Muscle of leg (tissue), 16 donors: ENCODE measurements at places on chromosomes 7 and 10. TPM values are rescaled to one million over a fixed set of nuclear protein-coding genes. Genes with fewer than 3 reads are reported as not detected.

DNA sequence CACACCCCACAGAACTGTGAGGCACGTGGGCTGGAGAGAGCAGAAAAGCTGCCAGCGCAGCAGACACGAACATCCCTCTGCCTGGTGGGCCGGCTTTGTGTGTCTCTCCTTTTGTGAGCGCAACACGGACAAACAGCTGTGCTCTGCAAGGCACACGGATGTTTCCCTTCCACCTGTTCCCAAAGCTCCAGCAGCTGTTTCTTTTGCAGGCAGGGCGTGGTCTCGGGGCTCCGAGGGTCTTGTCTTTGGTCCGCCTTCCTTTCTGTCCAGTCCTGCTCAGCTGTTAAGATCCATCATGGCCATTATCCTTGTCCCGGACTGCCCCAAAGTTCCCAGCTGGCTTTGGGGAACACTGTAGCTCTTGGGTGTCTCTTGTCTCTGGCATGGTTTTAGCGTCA is 32.7 kb upstream of the SH2B2 start:
- H3K36me3 ChIP-seq, result peaks cover 6% of the 10 kb centered on the region
- peak overlapping the region; percentile 91 for H3K27ac ChIP-seq
- H3K4me3 ChIP-seq, result no peak overlapping the region

- peaks cover 15% of the 10 kb centered on the region for H3K4me1 ChIP-seq
- H3K36me3 ChIP-seq, result peaks cover 2% of the 10 kb centered on the region
- no peak overlapping the region for H3K27ac ChIP-seq
- peaks cover 5% of the 10 kb centered on the region for H3K27me3 ChIP-seq
- H3K4me3 ChIP-seq, result no peak overlapping the region
These were observed 24.8 kb downstream of the JCAD start for GRCh38 chr10:30034433-30035137.

GRCh38 chr10:35336921-35337823 is 863 bp downstream of the CCNY start:
- peaks cover 18% of the 10 kb centered on the region for H3K4me1 ChIP-seq
- no peaks in the 10 kb centered on the region for H3K27me3 ChIP-seq
- peaks cover 9% of the 10 kb centered on the region for H3K36me3 ChIP-seq
- peak; percentile 57 for DNase-seq
- H3K4me3 ChIP-seq, result peak overlapping the region; percentile 78
- peak overlapping the region; percentile 67 for H3K27ac ChIP-seq

GRCh38 chr10:48762064-48763042 is 77.7 kb downstream of the WDFY4 start:
- no peaks in the 10 kb centered on the region for H3K27me3 ChIP-seq
- H3K36me3 ChIP-seq, result no peaks in the 10 kb centered on the region
- no peak overlapping the region for H3K27ac ChIP-seq
- H3K4me1 ChIP-seq, result no peaks in the 10 kb centered on the region
- H3K4me3 ChIP-seq, result no peak overlapping the region

DNA sequence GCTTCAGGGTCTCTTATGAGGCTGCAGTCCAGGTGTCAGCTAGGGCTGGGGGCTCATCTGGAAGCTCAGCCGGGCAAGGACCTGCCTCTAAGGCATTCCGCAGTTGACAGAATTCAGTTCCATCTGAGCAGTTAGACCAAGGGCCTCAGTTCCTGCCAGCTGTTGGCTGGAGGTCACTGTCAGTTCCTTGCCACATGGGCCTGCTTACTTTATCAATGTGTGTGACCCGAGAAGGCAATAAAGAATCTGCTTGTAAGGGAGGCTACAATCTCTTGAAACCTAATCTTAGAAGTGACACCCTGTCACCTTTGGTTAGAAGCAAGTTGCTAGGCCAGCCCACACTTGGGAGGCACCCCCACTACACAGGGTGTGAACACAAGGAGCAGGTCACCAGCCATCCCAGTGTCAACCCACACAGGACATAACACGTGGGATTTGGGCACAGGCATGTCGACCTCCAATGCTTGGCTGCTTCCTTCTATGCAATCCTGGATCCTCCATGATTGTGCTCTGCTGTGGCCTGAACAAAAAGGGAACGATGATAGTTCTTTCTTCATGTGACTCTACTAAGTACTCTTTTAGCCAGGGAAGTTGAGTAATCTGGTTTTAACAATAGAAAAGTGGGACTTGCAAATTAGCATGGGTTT is 41.8 kb downstream of the MTURN start:
- peak; percentile 43 for DNase-seq
- H3K36me3 ChIP-seq, result no peaks in the 10 kb centered on the region
- H3K27me3 ChIP-seq, result no peaks in the 10 kb centered on the region
- H3K4me3 ChIP-seq, result no peak overlapping the region

DNA sequence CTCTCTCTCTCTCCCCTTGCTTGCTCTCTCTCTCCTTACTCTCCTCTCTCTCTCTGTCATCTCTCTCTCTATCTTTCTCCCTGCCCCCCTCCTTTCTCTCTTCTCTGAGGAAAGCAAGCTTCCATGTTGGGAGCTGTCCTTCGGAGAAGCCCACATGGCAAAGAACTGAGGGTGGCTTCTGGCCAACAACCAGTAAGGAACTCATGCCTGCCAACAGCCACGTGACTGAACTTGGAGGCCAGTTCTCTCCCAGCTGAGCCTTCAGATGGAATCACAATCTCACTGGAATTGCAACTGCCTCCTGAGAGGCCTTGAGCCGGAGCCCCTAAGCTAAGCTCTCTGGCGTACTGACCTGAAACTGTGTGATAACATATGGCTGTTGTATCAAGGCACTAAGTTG is 12.0 kb upstream of the DHTKD1 start:
- H3K4me3 ChIP-seq, result no peak overlapping the region
- no peak for DNase-seq
- H3K27ac ChIP-seq, result no peak overlapping the region
- H3K27me3 ChIP-seq, result no peaks in the 10 kb centered on the region
- H3K4me1 ChIP-seq, result no peaks in the 10 kb centered on the region
- no peaks in the 10 kb centered on the region for H3K36me3 ChIP-seq

- no peaks in the 10 kb centered on the region for H3K27me3 ChIP-seq
- no peaks in the 10 kb centered on the region for H3K36me3 ChIP-seq
- no peak overlapping the region for H3K27ac ChIP-seq
- DNase-seq, result no peak
- no peaks in the 10 kb centered on the region for H3K4me1 ChIP-seq
These were observed 353.2 kb downstream of the HGF start for GRCh38 chr7:81416659-81417058.

- H3K27ac ChIP-seq, result no peak overlapping the region
- peak; percentile 40 for DNase-seq
- no peaks in the 10 kb centered on the region for H3K36me3 ChIP-seq
- H3K4me3 ChIP-seq, result no peak overlapping the region
- no peaks in the 10 kb centered on the region for H3K4me1 ChIP-seq
- no peaks in the 10 kb centered on the region for H3K27me3 ChIP-seq
These were observed 55.5 kb upstream of the ODAD2 start for GRCh38 chr10:28054228-28054860.

GRCh38 chr7:6258440-6259182 is 13.8 kb downstream of the CYTH3 start:
- H3K4me3 ChIP-seq, result no peak overlapping the region
- no peaks in the 10 kb centered on the region for H3K36me3 ChIP-seq
- H3K27ac ChIP-seq, result peak overlapping the region; percentile 93
- no peaks in the 10 kb centered on the region for H3K27me3 ChIP-seq
- H3K4me1 ChIP-seq, result peaks cover 46% of the 10 kb centered on the region
- peak; percentile 98 for DNase-seq

DNA sequence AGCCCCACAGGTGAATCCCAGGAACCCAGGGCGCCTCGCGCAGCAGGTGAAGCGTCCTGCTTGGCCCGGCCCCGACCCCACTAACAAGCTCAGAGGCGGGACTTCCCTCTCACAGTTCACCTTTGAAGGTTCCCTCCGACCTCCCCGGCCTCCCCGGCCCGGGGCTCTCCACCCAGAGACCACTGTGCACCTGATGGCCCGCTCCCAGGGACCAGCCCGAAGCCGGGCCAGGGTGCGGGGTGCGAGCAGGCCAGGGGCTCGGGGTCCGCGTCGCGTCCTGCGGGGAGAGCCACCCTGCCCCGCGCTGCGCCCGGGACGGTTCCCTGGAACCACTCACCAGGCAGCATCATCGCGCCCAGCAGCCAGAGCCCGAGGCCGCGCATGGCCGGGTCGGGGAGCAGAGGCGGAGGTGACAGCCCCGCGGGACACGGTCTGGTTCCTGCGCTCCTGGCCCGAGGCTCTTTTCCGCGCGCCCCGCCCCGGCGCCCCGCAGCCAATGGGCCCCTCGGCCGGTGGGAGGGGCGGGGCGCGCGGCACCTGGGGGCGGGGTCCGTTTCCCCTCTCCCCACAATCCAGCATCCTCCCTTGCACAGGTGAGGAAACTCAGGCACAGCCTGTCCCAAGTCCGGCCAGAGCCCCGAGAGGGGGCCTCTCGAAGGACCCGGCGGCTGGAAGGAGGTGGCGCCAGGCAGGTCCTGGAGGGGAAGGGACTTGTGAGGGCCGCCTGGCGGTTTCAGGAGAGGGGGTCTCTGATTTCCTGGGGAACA is at the start of gene ADAM8:
Gene ADAM8, minus strand, starts transcription at position 434 of the 767 bp plus-strand sequence. Its CDS starts 51 bp downstream, at position 383.
- H3K27me3 ChIP-seq, result peaks cover 39% of the 10 kb centered on the region
- DNase-seq, result no peak
- no peak within 1 kb of the TSS for H3K4me3 ChIP-seq
- peaks cover 6% of the 10 kb centered on the region for H3K4me1 ChIP-seq
- peaks cover 23% of the 10 kb centered on the region for H3K36me3 ChIP-seq

DNA sequence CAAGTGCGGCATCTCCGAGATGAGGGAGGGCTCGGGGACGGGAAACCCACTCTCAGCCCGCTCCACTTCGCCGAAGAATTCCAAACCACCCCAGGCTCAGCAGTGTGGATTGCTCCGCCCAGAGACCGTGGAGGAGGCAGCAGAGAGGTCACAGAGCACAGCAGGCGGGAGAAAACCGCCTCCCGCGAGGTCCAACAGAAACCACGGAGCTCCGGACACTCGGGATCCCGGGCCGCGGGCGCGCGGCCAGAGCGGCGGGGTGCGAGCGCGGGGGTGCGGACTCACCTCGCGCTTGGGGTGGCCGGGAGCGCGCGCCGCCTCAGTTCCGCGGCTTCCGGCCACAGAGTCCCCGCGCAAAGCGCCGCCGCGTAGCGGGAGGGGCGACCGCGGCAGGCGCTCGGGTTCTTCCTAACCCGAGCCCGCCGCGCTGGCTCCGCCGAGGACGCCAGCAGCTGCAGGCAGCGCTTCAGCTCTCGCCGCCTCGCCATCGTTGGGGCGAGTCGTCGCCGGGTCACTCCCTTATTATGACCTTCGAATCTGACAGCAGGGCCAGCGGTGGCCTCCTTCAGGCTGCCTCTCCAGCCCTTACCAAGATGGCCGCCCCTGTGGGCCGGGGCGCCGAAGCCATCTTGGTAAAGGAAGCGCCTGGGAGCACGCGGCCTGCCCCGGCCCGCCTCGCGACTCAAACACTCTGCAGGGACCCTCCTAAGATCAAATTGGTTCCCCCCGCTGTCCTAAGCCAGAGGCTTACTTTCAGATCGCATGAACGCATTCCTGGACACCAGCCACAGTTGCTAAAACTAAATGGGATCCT is at the start of gene NAPEPLD:
Gene NAPEPLD, minus strand, starts transcription at position 106 of the 814 bp plus-strand sequence. CDS start 20,323 bp downstream, outside the sequence.
- H3K27me3 ChIP-seq, result no peaks in the 10 kb centered on the region
- peak within 1 kb of the TSS; percentile 97 for H3K27ac ChIP-seq
- no peaks in the 10 kb centered on the region for H3K36me3 ChIP-seq
- peak within 1 kb of the TSS; percentile 91 for H3K4me3 ChIP-seq

DNA sequence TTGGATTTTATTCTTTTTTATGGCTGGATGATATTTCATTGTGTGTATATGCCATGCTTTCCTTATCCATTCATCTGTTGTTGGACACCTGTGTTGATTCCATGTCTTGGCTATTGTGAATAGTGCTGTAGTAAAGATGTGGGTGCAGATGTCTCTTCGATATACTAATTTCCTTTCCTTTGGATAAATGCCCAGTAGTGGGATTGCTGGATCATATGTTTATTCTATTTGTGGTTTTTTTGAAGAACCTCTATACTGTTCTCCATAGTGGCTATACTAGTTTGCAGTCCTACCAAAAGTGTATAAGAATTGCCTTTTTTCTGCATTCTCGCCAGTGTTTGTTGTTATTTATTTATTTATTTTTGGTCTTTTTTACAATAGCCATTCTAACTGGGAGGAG is 159.8 kb downstream of the WNT2 start:
- H3K27ac ChIP-seq, result no peak overlapping the region
- H3K4me3 ChIP-seq, result no peak overlapping the region
- no peaks in the 10 kb centered on the region for H3K4me1 ChIP-seq
- no peaks in the 10 kb centered on the region for H3K36me3 ChIP-seq

DNA sequence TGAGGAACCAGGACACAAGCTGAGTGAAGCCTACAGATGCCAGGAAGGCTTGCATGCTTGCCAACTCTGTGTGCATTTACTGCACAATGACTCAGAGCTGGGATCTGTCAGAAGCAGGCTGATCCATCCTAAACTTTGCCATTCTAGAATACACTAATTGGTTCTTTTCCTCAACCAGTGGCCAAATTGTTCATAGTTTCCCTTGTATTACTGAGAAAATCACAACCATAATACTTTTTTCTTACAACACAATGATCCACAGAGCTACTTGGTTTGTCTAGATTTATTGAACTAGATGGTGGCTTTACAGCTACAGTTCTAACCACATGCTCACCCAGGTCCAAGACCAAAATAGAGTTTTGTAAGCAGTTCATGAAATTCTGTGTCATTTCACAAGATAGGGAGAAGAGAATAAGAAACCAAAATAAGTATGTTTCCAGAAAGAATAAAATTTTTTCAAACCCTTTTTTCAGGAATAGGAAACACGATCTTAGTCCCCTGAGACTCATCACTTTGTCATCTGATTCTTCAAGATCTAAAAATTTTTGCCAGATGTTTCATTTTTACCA is 21.0 kb upstream of the LRRC17 start:
- no peaks in the 10 kb centered on the region for H3K36me3 ChIP-seq
- peak overlapping the region; percentile 72 for H3K27ac ChIP-seq
- H3K4me1 ChIP-seq, result peaks cover 13% of the 10 kb centered on the region
- H3K4me3 ChIP-seq, result no peak overlapping the region
- DNase-seq, result peak; percentile 89
- H3K27me3 ChIP-seq, result no peaks in the 10 kb centered on the region

The GARS1 gene
- 45.8 TPM for total RNA-seq

DNA sequence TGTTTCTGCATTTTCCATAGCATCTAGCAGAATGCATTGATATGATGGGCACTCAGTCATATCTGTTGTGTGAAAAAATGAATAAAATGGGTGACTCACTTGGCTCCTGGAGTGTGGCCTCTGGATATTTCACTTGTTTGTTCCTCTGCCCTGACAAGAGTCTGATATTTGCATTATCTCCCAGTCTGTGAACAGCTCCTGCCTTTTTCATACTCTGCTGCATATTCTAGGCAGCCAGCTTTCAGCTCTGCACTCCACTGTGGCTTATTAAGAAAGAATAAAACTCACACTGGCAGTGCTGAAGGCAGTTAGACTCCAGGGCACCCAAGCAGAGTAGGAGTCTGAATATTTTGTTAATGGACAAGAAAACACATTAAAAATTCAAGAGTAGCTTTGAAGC is 623.9 kb downstream of the SORCS1 start:
- H3K27ac ChIP-seq, result no peak overlapping the region
- DNase-seq, result no peak
- no peaks in the 10 kb centered on the region for H3K4me1 ChIP-seq
- no peaks in the 10 kb centered on the region for H3K36me3 ChIP-seq
- H3K27me3 ChIP-seq, result no peaks in the 10 kb centered on the region
